ENCODE measurements at places on chromosomes 5 and 9. TPM values are rescaled to one million over a fixed set of nuclear protein-coding genes. Genes with fewer than 3 reads are reported as not detected.

The SPINK13 gene
- not detected for total RNA-seq

The INSL4 gene
- under 0.01 TPM for total RNA-seq

The PIP5KL1 gene
- total RNA-seq, result 0.66 TPM

The CMYA5 gene
- 0.26 TPM for total RNA-seq

The RNF44 gene
- total RNA-seq, result 1.2 TPM

The TMEM38B gene
- 11.1 TPM for total RNA-seq

The F2RL2 gene
- total RNA-seq, result 1.7 TPM

The GDA gene
- total RNA-seq, result under 0.01 TPM

The TPPP gene
- 0.93 TPM for total RNA-seq

The EIF4EBP3 gene
- 1.8 TPM for total RNA-seq

The PCDHGA10 gene
- total RNA-seq, result 7.5 TPM

The SLC6A7 gene
- total RNA-seq, result not detected

The SYK gene
- total RNA-seq, result not detected

The FOXD4L5 gene
- 0.06 TPM for total RNA-seq

The SHROOM1 gene
- total RNA-seq, result 2.6 TPM

The SPATA31E1 gene
- not detected for total RNA-seq

The JAK2 gene
- total RNA-seq, result 23.4 TPM

The SHISAL2B gene
- not detected for total RNA-seq

Measured in aortic smooth muscle cell (primary cell).